Stimulated activated CD4-positive, alpha-beta T cell treated with anti-CD3 and anti-CD28 coated beads, Interleukin-1b, Interleukin-23, amount 100 ng/mL, for 1 hour (primary cell): ENCODE measurements at places on chromosomes 6 and 20.

GRCh38 chr6:81969011-81969410 lies 216.5 kb upstream of the TENT5A start:
- DNase-seq, result no peak

DNA sequence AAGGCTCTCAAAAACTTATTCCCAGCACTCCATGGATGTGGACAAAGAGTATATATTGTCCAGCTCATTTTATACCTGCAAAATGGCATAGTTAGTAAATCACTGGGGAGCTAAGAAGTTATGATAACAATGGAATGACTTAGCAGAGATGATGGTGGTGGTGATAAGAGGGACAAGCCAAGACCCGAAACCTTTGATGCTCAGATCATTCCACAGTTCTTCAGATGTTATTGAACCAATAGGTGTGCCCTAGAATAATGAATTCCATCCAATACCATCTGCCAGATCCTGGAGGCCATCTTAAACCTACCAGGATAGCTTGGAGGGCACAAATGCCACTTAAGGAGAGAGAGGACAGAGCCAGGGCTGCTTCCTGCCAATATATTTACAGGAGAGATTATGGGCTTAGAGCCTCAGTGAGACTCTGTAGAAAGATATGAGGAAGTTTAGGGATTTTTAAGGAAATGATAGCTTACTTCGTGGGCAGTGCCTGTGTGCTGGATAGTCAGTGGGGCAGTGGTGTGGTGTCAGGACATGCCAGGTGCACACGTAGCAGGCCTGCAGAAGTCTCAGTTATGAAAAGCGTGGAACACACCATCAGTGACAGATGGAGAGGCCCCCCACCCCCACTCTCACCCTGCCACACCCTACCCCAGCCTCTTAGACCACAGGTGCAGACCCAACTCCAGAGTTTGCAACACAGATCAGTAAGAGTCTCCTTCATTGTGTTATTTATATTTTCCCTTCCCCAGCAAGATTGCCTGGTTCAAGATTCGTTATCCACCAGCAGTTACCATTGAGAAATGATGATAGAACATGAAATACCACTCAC lies 209.7 kb upstream of the SUPT3H start:
- no peak for DNase-seq

GRCh38 chr6:16267428-16268263 lies 29.3 kb downstream of the GMPR start:
- no peak for DNase-seq

DNA sequence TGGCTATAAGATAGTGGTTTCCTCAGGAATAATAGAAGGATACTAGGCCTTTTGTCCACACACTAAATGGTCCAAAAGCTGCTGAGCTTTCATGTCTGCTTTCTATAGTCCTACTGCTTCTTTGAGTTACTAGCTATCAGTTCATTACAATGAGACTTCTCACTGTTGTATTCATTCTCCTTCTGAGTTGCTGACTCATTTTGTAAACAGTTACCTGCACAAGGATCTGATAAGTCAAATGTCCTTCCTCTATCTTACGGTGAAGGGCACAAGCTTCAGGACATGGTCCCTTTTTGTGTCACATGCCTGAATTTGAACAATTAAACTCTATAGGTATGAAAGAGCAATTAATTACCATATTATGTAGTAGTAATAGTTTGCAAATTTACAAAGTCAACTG lies 90.5 kb downstream of the MAN1A1 start:
- DNase-seq, result no peak

- no peak for DNase-seq
Measured at GRCh38 chr6:119459207-119459974, 109.8 kb upstream of the MAN1A1 start.
